ENCODE measurements at places on chromosomes 4 and X. TPM values are rescaled to one million over a fixed set of nuclear protein-coding genes. Genes with fewer than 3 reads are reported as not detected.

Gene BMP2K
- total RNA-seq = 25.2 TPM

Gene ZXDA
- 1.7 TPM for total RNA-seq

Gene ARX
- not detected for total RNA-seq

Gene GSX2
- total RNA-seq = not detected

Gene PDGFC
- total RNA-seq = 19.8 TPM

Gene WDR17
- 0.21 TPM for total RNA-seq

Gene REPS2
- 1.2 TPM for total RNA-seq

Gene CTAG1B
- total RNA-seq = not detected

Gene GPR143
- not detected for total RNA-seq

Gene SPIN4
- total RNA-seq = 4.0 TPM

Gene AFF1
- total RNA-seq = 17.1 TPM

Gene PAGE3
- total RNA-seq = not detected

Gene GLUD2
- 0.14 TPM for total RNA-seq

Gene BEX1
- total RNA-seq = 1.9 TPM

Gene PALLD
- 57.5 TPM for total RNA-seq

Gene MXRA5
- total RNA-seq = 0.85 TPM
